Chondrocyte (in vitro differentiated cells): ENCODE measurements at places on chromosomes 6 and 20.

DNA sequence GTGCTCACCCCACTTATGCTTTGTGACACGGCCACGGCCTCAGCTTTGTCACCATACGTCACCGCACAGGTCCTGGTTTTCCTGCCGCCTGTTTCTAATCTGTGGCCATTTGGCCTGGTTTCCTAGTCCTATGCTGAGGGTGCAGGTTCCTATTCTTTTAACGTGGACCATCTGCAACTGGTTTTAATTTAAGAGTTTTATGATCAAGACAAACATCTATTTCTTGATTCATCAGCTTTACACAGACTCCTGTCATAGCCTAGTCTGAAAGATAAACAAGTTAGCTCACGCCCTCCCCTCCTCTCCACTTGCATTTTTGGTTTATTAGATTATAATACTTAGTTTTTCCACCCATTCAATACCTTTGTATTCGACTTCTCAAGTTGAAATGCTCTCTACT, 97.5 kb upstream of the RPS6KA2 start:
- no peak for DNase-seq

GRCh38 chr6:25536781-25537180, 115.2 kb upstream of the SCGN start:
- DNase-seq = no peak

DNA sequence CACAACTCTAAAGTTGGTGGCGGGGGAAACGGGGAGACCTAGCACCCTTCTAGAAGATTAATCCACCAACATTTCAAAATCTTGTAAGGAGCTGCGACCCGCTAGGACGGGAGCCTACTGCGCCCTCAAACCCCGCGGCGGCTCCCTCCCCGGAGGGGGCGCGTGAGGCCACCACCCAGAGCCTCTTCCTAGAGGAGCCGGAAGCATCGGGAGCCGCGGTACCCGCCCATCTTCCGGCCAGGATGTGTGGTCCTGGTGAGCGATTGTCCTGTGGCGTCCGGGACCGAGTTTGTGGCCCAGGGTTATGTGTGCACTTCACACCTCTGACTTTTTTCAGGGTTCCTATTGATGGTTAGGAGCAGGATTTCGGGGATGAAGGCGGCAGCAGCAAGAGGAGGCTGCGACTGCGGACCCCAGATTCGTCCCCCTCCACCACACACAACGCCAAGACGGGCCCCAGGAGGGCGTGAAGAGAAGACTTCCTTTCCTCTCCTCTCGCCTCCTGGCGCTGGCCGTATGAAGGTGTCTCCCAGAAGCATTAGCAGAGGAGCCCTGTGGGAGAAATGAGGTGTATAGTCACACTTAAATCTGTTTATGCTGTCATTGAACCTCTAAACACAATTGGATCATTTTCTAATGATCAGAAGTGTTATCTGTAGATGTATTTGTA, 10.7 kb downstream of the ZNF165 start:
- no peak for DNase-seq

GRCh38 chr6:106988664-106989063, 14.1 kb upstream of the CD24 start:
- DNase-seq = no peak

DNA sequence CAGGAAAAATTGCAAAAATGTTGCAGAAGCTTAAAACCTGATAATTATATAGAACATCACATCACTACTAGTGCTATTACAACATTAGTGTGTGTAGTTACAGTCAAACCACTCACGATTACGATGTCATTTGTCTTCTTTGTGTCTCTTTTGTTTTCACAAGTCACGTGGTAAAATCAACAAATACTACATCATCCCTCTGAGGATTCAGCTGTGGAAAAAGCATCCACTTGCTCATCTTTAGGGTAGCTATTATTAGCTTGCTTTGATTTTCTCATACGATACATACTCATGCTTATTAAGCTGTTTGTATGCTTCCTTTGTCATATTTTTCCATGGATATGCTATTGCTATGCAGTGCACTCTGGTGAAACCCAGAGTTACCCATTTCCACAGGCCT, 22.2 kb upstream of the ATXN1 start:
- no peak for DNase-seq

DNA sequence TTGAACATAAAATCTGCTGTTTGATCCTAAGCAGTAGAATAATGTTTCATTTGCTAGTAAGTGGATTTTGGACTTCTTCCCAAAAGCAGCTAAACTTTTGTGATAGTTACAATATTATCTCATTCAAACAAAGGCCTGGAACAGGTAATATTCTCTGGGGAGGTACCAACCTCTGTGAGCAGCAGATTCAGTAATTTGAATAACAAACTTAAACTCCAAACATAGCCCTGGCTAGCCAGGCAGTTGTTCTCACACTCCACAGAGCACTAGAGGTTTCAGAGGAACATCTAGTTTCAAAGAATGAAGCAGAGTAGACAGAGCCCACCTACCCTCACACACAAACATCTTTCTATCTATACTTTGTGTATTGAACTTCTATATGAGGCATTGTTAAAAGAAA, 40.9 kb downstream of the LGSN start:
- DNase-seq = no peak
